MG63 (cell line): ENCODE measurements at places on chromosomes 12 and 14. TPM values are rescaled to one million over a fixed set of nuclear protein-coding genes. Genes with fewer than 3 reads are reported as not detected.

DNA sequence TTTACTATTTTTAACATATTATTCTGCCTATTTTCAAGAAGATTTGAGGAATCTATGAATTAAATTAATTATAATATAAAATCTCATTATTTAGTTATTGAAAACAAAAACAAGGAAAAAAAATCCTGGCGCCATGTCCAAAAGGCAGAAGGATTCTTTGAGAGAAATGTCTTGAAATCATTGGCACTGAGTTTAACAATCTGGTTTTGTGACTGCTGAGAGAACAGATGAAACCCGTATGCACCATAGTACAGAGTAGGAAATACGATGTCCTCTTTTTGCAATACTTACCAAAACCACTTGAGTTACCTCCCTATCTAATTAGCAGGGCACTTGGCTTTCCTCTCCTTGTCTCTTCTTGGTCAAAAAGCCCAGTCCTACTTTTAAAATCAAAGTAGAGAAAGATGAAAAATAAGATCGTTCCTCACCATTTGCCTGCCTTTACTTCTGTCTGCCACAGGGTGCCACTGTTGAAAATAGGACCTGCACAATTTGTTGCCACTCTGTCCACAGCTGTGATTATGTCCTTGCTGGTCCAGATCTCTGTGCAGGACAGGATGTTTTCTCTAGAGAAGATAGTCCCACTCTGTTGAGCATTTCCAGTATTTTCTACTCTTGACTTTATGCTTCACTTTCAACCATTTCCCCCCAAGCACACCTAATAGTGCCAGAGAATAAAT, 179.7 kb downstream of the PDZRN4 start:
- no peak for DNase-seq

DNA sequence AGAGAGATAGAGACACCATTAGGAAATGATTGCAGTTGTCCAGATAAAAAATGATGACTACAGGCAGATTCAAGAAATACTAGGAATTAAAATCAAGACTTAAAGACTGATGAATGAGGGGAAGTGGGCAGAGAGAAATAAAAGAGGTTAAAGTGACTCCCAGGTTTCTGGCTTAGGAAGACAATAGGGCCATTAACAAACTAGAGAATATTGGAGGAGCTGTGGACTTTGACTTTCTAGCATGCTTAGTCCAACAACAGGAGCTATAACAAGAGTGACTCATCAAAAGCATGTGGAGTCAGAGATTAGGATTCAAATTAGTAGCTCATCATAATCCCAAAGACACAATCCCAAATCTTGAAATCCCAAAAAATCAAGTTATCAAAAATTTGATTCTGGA, 101.5 kb downstream of the BMP4 start:
- no peak for DNase-seq

DNA sequence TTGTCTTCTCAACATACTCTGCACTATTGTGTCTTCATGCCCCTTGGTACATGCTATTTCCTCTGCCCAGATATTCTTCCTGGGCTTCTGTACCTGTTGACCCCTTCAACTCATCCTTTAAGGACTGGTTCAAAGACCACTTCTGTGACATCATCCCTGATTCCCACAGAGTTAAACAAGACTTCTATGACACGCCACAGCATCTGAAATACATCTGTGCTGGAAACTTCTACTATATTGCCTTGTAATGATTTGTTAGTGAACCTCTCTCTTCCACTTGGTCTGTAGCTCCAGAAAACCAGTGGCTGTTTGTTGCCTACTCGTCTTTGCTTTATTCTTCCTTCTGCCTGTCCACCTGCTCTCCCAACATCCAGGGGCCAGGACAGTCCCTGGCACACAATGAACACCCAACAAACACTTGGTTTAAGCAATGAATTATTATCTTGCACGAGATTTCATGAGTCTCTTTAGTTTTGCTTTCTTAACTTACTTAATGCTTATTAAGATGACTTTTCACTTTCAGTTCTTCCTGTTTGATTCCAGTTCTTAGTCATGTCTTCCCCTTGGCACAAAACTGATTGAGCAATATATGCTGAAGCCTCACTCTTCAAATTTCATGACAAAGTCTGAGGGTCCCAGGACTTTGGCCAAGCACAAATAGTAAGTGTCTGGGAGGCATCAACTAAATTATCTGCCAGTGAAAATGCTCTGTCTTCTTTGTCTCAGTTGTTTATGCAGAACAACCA, 485.9 kb downstream of the APAF1 start:
- DNase-seq: no peak

GRCh38 chr12:67433385-67434175, 164.4 kb downstream of the CAND1 start:
- DNase-seq: no peak

DNA sequence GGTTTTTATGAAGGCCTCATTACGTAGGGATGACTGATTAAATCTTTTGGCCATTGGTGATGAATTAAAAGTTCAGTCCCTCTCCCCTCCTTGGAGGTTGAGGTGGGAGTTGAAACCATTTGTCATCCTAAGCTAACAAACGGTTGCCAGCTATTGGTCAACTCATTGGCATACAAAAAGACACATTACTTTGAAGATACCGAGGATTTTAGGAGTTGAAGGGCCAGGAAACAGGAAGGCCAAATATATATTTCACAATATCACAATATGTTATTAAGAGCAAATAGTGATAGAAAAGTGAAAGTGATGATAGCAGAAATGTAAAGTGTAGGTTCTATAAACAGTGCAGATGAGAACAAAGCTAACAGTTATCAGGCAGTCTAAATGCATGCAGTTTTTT, 24.4 kb downstream of the RCOR1 start:
- no peak for DNase-seq

DNA sequence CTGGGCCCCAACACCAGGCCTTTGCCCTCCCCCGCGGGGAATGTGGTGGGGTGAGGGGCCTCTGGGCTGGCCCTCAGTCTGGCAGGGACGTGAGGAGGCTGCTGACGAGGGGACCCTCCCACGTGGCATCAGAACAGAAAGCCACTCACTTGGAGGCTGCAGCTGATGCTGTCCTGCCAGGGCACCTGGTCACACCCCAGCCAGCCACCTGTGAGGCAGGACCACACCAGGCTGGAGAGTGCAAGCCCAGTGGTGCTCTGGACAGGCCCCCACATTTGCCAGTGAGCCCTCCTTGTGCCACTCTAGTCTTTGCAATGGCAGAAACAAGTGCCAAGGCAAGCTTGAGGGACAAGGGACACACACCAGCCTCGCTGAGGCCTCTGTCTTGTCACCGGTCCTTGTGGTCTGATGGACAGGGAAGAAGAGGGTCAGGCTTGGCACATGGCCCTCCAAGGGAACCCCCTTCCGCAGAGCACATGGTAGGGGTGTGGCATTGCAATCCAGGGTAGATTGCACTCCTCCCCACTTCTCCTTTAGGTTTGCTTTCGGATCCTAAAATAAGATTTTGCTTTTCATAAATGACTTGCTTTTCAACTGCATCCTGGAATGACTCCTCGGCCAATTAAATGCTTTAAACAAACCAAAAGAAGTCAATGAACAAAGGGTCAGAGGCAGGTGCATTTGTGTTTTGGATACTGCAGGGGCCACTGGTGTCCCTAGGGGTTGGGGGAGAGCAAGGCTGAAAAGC, 53.7 kb downstream of the CCDC88C start:
- no peak for DNase-seq

GRCh38 chr14:24233538-24233866, 773 bp downstream of the GMPR2 start:
- no peak for DNase-seq

DNA sequence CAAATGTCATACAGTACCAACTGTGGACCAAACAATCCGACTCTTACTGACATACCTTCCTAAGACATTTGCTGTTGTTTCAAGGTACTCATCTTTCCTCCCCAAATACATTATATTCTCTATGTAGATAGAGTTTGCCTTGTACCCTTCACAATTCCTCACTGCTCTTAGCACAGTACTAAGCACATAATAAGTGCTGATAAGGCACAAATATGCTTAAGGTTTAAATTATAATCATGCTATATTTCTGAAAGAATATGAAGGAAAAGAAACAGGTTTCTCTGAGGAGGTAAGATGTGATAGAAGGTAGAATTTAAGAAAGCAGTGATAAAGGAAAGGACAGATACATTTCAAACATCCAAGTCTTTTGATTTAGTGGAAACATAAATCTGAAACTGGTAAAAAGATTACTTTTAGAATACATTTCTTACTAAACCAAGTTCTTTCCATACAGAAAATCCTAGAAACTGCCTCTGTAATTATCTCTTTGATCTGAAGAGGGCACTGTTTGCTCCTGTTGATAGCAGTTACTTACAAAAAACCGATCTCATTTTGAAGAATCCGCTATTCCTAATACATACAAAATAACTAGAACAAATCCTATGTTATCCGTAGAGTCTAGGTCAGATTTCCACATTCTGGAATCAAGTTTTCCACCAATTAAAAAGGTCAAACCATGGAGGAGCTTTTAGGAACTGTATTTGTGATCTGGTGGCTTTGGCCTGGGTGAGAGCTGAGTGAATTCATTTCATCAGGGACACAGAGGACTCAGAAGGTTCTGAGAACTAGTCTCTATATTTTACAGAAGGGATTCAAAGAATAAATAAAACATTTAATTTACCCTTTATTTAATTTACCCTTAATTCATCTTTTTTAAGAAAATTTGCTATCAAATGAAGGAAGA, 311.9 kb downstream of the DAD1 start:
- no peak for DNase-seq

DNA sequence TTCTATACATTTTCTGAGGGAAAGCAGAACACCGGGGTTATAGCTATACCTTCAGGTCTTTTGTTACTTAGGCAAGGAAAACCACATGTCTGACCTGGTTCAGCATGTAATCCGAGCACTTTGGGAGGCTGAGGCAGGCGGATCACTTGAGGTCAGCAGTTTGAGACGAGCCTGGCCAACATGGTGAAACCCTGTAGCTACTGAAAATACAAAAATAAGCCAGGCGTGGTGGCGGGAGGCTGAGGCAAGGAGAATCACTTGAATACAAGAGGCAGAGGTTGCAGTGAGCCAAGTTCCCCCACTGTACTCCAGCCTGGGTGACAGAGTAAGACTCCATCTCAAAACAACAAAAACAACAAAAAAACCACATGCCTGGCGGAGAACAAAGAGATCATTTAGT, 177.6 kb downstream of the ACSS3 start:
- no peak for DNase-seq

The CCDC177 gene
- total RNA-seq: not detected in 2 replicates
